ENCODE measurements at places on chromosomes 6 and 20.

DNA sequence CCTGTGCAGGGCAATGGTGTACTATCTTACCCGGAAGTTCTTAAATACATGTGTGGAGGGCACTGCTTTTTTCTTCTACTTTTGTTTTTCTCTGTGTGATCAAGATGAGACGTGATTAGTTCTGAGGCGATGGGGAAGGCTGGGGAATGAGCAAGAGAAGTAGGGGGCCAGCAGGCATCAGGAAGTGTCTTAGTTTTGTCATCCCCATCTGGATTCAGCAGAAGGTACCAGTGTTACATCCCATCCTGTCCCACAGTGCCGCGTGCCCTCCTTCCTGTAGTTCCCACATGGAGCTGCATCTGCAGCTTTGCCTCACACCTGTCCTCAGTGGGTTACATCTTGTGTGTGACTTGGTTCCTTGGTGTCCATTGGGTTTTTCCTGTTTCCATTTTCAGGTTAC lies 86.9 kb downstream of the FNDC1 start:
- DNase-seq: no peak

GRCh38 chr20:62458275-62459251 lies 17.2 kb downstream of the GATA5 start:
- no peak for DNase-seq

DNA sequence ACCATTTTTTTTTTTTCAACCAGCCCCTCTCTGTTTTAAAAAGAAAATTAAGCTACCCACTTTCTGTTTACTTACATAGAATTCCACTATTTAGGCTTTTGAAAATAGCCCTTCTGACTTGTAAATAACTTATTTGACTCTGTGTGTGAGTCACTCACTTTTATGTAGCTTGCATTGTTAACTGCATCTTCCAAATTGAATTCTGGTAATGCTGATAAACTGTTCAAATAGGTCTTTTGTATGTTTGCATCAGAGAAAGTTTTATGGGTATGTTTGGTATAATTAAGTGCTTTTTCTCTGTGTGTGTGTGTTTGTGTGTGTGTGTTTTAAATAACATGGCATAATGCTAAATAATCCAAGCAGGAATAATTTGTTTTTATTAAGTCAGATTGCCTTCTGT lies 360.1 kb downstream of the PLCB1 start:
- DNase-seq: no peak

GRCh38 chr6:1554476-1555310 lies 55.0 kb upstream of the FOXC1 start:
- peak; percentile 39 for DNase-seq

GRCh38 chr6:74065705-74066104 lies 369.7 kb downstream of the CD109 start:
- no peak for DNase-seq

DNA sequence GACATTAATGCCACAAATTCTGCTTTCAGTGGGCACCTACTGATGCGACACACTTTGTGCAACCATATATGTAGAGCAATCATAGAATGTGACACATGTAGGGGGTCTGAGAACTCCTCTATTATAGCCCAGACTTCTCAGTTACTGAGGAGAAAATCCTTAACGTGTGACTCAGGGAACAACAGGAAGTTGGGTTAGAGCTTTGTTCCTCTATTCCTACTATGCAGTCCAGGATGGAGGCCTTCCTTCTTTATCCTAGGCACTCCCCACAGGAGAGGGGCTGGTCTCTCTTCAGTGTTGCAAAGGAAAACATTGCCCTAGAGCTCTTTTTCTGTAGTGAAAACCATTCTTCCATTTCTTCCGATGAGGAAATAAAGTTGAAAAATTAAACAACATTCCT lies 39.6 kb upstream of the RCAN2 start:
- DNase-seq: no peak

- DNase-seq: no peak
These were observed 262.0 kb upstream of the JARID2 start for GRCh38 chr6:14983599-14984518.

DNA sequence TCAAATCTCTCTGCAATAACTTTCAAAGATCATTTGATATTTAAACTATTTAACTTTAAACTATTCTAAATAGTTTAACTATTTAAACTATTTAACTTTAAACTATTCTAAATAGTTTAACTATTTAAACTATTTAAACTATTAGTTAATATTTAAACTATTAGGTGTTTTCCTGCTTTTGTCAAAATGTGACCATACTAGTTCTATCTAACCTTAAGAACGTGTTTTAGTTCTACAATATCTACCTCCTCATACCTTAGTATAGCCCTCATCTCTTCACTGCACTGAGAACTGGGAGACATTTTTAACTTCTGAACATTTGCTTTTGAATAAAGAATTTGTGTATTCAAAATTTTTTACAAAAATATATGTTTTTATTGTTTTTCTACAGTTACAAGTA lies 429.1 kb downstream of the ADGRB3 start:
- no peak for DNase-seq

- DNase-seq: no peak
These were observed 261.8 kb upstream of the QKI start for GRCh38 chr6:163152701-163153100.

DNA sequence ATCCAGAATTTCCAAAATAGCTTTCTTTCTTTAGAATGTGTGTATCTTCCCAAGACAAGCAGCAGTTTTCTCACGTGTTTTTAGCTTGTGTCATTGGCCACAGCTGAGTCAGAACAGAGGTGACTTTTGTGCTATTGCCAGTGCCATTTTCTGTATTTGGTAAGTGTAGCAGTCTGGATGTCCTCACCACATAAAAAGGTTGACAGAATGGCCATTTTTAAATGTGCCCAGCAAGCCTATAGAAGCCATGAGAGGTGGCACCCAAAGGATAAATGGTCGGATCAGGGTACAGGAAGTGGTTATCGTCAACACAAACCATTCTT lies 269.5 kb upstream of the HSF2 start:
- DNase-seq: no peak

- DNase-seq: no peak
These were observed 122.4 kb downstream of the IPCEF1 start for GRCh38 chr6:154234019-154234772.

DNA sequence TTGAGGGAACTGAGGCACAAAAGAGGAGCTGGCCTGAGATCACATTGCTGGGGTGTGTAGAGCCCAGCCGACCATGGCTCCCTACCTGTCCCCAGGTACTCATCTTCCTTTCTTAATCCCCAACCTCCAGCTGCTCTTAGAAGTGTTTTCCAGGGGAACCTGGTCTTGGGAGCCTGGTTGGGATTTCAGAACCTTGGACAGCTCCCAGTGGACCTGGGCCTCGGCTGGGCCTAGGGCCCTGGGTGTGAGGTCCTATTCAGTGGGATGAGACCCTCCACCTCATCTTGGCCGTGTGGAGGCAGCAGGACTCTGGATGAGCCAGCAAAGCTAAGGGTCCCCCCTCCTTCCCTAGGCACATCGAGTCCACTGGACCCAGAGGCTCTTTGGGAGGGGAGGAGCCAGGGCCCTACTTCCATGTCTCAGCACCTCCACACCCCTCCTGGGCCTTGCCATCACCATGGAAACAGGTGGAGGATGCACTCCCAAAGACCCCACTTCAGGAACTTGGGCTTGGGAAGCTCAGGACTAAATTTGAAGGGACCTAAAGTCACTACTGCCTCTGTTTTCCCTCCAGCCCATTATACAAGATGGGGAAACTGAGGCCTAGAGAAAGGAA lies 38.5 kb downstream of the DLGAP4 start:
- no peak for DNase-seq

DNA sequence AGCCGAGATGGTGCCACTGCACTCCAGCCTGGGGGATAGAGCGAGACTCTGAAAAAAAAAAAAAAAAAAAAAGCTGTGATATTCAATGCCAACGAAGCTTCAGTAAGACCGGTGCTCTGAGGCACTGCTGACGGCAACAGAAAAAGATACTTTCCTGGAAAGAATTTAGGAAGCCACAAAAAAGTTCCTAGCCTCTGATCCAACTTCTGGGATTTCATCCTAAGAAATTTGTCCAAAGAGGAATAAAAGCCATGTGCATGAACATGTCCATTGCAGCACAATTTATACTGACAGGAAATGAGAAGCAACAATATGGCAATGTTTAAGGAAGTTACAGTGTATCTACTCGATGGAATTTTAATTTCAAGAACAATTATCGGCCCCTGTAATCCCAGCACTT lies 24.5 kb upstream of the CARMIL1 start:
- no peak for DNase-seq

DNA sequence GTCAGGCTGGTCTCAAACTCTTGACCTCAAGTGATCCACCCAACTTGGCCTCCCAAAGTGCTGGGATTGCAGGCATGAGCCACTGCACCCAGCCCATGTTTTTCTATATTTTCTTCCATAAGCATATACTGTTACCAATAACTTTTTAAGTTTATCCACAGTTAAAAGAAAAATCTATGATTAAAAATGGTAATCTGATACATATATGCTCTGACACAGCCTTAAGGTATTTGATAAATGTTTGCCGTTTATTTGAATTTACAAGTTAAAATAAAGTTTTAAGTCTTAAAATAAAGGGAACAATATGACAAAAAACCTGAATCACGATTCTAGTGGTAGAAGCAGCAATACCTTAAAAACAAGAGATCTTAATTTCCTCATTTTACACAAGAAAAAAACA lies 5.2 kb downstream of the STK38 start:
- no peak for DNase-seq

- no peak for DNase-seq
These were observed 34.8 kb upstream of the MYB start for GRCh38 chr6:135146162-135146934.

DNA sequence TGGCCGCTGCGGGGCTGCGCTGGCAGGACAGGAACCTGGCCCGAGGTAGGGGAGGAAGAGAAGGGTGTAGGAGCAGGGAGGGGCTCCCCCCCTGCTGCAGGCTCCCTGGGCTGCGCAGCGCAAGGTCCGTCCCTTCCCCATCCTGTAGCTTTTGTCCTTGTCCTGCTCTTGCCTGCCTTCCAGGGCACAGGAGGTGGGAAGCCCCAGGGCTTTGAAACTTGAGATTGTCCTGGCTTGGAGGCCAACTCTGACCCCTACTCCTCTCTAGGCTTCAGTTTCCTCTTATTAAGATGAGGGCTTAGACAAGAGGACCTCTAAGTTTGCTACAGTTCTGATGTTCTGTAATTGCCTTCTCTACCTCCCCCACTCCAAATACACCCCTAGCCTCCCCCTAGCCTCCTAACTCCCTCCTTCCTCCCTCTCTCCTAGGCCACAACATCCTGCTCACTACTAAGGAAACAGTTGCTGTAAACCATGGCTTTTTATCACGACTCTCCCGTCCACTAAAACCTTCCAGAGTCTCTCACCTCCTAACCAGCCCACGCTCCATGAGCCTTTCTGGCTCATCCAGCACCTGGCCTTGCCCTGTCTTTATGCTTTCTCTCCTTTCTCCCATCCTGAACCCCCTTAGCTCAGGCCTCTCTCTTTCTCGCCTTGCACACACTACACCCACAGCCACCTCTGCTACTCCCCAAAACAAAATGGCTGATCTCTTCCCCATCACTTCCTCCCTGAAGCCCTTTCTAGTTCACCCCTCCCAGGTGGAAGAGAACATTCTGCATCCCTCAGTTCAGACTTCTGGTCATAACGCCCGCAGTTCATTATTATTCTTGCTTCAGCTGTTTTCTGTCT lies 10.2 kb downstream of the UNC5CL start:
- DNase-seq: no peak

DNA sequence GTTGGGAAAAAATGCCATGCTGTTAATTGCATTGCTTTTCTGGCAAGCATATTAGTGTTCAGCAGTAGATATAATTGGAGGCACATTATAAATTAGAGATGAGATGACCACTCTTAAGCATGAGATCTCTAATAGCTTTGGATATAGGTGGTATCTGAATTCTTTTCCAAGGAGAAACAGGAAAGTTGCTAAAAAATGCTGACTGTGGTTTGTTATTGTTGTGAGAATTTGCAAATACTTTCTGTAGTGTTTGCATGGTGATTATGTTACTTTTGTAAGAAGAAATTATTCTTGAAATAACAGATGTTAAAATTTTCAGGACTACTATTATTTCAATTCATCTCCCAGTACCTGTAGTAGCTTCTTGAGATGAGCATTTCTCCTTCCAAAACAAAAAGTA lies 225.2 kb downstream of the TBC1D7 start:
- DNase-seq: no peak

DNA sequence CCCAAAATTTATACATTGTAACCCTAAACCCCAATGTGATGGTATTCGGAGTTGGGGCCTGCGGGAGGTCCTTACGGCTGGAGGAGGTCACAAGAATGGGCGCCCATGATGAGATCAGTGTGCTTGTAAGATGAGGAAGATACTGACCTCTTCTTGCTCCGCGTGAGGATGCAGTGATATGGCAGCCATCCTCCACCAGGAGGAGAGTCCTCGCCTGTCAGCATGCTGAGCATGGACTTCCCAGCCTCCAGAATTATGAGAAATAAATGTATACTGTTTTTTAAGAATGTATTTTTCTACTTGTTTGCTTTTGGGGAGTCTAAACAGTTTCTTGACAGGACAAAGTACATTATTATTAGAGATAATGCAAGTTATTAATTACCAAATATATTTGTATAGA lies 8.7 kb upstream of the SYNDIG1 start:
- no peak for DNase-seq

- DNase-seq: peak; percentile 17
These were observed 172.4 kb downstream of the PLCB4 start for GRCh38 chr20:9241232-9241692.

GRCh38 chr6:40440053-40440452 lies 147.1 kb downstream of the LRFN2 start:
- no peak for DNase-seq

GRCh38 chr6:154591234-154591633 lies 80.7 kb upstream of the CNKSR3 start:
- no peak for DNase-seq

GRCh38 chr20:18267815-18268214 lies 20.5 kb upstream of the ZNF133 start:
- no peak for DNase-seq

- DNase-seq: no peak
These were observed 20.5 kb upstream of the SNRPC start for GRCh38 chr6:34736823-34737222.

DNA sequence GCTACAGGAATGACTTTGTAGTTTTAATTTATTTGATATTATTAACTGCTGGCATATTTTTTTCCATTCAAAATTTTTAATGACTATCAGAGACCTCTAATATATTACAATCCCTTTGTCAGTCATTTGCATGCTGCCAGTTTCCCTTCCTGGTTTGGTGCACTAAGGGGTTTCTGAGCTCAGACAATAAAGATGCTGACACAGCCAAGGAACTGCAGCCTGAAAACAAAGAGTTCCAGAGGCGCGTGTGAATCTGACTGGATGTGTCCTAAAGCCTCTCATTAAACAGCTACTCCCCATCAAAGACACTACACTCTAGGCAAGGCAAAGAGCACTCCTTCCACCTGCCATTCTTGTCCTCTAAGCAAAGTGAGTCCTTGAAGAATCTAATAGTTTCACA lies 116.8 kb upstream of the DST start:
- no peak for DNase-seq

- no peak for DNase-seq
These were observed 74.9 kb downstream of the MAP3K4 start for GRCh38 chr6:161066511-161066910.

DNA sequence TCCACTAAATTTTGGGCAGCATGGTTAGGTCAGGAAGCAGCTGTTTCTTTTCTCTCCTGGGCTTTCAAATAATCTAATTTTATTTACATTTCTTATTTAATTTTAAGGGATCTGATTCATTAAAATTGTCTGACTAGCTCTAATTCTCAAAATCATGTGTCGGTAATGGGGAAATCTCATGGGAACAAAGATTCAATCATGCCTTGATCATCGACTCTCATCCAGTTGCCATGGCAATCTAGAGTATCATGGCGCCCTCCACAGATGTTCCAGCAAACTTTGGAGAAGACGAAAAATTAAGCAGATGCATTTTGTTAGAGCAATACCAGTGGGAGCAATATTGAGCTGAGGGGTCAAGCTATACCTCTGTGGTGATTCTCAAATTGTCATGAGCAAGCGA lies 358.0 kb upstream of the CDH4 start:
- DNase-seq: no peak

Data from left colon (tissue), 2 donors.